ENCODE measurements at places on chromosomes 16 and 17.

DNA sequence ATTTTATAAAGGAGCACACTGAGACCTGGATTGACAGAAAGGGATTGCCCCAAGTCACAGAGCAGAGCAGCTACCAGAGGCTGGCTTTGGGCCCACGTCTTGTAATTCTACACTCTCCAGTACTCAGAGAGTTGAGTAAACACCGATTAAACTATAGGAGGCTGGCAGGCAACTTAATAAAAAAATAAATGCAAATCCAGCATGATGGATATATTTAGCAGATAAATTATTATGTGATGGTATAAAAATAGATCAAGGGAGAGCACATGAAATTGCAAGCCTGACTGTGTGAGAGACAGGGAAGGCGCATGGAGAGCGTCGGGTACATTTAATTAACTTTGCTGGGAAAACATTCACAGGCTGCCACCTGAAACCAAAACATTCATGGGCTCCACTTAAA lies 87.7 kb upstream of the CCL2 start:
- no peak for DNase-seq

DNA sequence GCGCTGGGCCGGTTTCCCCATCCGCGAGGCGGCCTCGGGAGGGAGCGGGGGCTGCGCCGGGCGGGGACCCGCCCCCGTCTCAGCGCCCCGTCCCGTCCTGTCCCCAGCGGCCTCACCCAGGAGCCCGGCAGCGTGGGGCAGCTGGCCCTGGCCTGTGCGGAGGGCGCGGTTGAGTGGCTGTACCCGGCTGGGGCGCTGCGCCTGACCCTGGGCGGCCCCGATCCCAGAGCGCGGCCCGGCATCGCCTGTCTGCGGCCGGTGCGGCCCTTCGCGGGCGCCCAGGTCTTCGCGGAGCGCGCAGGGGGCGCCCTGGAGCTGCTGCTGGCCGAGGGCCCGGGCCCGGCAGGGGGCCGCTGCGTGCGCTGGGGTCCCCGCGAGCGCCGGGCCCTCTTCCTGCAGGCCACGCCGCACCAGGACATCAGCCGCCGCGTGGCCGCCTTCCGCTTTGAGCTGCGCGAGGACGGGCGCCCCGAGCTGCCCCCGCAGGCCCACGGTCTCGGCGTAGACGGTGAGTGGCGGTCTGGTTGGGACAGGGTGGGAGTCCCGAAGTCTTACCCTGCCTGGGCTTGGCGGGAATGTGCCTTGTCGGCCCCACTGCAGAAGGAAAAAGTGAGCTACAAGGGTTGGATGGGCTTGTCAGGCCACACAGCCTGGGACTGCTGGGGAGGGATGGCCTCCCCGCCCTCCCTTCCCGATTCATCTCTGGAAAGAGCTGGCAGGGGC lies 720 bp downstream of the METRN start:
- DNase-seq = no peak

GRCh38 chr16:70701036-70701435 lies 15.2 kb upstream of the MTSS2 start:
- no peak for DNase-seq

- DNase-seq = no peak
Observed at GRCh38 chr17:34401165-34401564, 38.1 kb upstream of the CCL1 start.

DNA sequence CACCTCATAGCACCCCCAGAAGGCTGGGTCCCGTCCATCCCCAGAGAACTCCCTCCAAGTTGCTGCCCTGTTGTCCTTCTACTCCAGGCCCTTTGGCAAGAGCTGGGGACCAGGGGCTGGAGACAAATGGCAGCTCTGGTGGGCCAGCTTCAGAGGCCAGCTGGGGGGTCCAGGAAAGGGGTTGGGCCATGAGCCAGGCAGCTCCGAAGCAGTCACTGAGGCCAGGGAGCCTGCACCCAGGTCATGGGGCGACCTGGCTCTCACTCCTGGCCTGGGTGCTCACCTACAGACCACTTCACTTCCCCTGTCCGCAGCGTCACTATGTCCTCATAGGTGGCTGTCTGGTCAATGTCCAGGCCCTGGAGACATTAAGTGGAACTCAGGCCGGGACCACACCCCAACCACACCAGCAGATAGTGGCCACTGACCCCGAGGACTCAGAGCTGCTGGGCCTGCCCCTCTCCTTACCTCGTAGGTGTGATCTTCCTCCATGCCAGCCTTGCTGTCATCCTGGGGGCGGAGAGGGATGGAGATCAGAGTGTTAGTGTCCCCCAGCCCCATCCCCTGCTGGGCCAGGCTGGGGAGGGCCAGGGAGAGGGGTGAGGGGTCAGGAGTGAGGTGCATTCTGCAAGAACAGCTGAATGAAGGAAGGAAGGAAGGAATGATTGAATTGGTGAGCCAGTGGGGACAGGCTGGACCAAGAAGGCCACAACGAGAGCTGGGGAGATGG lies 3.0 kb downstream of the CD79B start:
- DNase-seq = no peak

DNA sequence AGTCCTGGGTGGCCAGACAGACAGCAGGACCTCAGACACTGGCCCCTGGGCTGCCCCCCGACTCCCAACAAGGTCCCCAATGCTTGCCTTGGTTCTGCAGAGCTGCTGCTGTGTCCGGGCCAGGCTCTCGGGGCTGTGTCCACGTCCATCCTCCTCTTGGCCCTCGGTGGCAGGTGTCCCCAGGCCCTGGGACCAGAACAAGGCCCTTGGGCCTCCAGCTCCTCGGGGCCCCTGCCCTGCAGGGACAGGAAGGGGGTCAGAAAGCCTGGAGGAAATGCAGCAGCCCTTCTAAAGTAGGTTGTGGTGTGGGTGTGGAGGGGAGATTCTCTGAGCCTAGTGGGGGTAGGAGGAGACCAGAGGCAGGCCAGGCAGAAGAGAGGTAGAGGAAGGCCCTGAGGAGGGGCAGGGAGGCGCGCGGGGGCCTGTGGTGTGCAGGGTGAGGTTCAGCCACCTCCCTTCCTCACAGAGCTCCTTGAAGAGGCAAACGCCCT lies 2.5 kb upstream of the AXIN1 start:
- DNase-seq = no peak

DNA sequence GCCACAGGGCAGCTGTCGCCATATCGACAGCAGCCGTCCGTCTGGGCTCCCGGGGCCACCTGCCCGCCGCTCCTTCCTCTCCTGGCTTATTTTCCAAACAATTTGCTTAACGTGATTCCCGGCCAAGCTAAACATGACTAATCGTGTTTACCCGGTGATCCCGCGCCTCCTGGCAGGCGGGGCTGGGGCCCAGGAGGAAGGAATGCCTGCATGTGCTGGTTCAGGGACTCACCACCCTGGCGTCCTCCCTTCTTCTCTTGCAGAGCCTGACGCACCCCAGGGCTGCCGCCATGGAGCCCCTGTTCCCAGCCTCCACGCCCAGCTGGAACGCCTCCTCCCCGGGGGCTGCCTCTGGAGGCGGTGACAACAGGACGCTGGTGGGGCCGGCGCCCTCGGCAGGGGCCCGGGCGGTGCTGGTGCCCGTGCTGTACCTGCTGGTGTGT lies 6.1 kb downstream of the SSTR5 start:
- DNase-seq = no peak

DNA sequence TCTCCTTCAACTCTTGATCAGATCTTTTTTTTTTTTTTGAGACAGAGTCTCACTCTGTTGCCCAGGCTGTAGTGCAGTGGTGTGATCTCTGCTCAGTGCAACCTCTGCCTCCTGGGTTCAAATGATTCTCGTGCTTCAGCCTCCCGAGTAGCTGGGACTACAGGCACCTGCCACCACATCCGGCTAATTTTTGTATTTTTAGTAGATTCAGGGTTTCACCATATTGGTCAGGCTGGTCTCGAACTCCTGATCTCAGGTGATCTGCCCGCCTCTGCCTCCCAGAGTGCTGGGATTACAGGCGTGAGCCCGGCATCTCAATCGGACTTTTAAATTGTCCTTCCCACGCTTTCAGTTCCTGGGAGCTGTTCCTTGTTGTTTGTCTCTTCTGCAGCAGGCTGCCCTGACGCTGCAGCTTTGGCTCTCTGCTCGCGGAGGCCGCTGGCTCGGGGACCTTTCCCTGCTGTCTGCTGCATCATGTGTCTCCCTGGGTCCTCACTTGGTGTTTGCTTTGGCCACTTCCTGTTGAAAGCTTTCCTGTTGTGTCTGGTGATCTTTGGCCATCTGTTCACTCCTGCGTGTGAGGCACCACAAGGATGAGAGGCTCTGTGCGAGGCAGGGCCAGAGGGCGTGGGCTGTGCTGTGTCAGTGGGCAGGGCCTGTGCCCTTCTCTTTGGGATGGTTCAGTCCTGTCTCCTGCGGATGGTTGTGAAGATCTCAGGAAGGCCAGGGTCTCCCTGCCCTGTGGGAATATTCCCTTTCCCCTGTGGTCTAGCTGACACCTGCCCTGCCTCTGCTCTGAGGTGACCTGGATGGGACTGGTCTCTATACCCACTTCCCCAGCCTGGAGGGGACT lies 18.4 kb upstream of the CAPN15 start:
- DNase-seq = no peak

- DNase-seq = no peak
Observed at GRCh38 chr17:60168654-60169053, 18.9 kb downstream of the CA4 start.

- DNase-seq = no peak
Observed at GRCh38 chr16:12096157-12096777, 119.7 kb downstream of the SNX29 start.

DNA sequence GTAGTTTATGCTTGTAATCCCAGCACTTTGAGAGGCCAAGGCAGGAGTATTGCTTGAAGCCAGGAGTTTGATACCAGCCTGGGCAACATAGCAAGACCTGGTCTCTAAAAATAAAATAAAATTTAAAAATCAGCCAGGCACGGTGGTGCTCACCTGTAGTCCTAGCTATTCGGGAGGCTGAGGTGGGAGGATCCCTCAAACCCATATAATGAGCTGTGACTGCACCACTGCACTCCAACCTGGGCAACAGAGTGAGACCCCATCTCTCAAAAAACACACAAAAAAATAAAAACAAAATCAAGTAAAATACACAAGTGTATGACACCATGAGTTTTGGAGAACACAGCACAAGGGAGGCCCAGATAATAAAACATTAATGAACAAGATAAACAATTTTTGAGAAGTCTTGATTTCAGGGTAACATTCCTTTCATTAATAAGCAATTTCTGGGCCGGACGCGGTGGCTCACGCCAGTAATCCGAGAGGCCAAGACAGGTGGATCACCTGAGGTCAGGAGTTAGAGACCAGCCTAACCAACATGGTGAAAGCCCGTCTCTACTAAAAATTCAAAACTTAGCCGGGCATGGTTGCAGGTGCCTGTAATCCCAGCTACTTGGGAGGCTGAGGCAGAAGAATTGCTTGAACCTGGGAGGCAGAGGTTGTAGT lies 17.9 kb downstream of the PRPSAP1 start:
- DNase-seq = no peak

DNA sequence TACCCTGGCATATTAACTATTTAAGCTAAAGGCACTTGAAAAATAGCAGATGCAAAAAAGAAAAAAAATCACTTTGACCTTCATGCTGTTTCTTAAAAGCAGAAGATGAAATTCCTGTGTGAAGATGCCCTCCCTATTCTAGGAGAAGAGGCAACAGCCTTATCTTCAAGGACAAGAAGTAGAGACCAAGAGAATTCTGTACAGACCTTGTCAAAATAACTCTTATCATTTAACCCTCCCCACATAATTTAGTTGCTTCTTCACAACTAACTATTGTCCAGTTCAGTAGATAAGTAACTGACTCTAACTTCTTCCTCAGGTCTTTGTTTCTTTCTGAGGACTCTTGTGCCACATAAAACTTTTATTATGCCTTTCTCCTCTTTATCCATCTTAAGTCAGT lies 72.0 kb upstream of the MARCHF10 start:
- no peak for DNase-seq
